ENCODE measurements at places on chromosomes 3 and 15.

DNA sequence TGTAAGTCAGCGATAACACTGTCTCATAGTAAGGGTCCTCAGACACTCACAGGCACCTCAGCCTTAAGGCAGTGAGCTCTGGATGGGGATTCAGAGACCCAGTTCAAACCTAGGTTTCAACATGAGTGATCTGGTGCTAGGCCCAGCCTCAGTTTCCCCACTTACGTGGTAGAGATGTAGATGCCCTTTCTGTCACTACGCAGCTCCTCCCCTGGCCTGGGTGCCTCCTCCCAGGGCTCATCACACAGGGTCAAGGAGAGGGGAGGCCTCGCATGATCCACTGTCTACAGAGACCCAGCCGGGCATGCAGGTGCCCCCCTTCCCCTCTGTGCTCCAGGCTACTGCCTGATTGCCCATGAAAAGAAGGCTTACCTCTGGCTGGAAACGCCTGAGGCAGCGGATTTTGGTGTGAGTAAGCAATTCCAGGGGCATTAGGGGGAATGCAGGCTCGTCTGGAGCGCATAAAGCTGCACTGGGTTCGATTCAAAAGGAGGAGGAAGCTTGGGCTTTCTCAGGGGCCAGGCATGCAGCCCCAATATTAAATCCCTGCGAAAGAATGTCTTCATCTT, 69.8 kb upstream of the ANKRD34C start:
- no peak for DNase-seq

DNA sequence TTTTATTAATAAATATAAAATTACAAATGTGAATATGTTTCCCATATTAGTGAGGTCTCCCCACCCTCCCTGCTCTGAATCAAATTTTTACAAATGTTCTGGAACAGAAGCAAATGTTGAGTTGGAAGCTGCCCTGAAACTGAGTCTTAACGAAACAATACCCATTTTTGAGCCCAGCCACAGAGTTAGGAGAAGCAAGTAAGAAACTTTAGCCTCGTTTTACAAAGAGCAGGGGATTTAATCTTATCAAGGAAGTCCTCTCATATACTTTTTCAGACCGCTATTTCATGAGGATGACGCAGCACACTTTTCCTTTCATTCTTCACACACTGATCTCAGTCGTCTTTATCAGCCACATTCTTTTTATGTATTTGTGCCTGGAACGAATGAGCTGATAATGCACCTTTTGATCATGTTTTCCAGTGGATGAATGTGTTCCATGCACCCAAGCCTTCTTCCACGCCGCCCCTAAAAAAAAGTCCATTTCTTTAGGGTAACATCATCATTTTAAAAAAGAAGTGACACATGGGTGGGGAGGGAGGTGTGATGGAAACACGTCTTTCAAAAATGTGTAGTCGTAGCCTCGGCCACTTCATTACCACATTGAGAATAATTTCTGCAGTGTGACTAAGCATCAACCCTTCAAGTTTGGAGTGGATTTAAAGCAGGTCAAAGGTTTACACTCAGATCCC, 48.1 kb downstream of the SETMAR start:
- DNase-seq = no peak

- DNase-seq = no peak
Measured at GRCh38 chr3:177574222-177574856, 377.1 kb upstream of the TBL1XR1 start.

DNA sequence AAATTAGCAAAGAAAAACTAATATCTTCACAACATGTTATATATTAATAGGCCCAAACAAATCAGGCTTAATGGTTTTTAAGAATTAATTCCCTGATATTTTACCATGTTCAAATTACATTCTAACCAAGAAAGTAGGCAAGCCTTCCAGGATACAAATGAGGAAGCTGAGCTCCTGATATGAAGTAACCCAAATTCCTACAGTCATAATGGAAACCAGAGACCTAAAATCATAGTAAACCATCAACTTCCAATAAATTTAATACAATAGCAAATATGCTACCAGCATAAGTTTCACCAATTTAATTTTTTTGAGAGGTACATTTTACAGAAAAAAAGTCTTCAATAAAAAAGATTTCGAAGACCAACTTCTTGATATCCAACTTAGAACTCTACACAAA, 3.8 kb downstream of the DCBLD2 start:
- no peak for DNase-seq

GRCh38 chr3:177599837-177600236, 402.6 kb upstream of the TBL1XR1 start:
- DNase-seq = no peak

DNA sequence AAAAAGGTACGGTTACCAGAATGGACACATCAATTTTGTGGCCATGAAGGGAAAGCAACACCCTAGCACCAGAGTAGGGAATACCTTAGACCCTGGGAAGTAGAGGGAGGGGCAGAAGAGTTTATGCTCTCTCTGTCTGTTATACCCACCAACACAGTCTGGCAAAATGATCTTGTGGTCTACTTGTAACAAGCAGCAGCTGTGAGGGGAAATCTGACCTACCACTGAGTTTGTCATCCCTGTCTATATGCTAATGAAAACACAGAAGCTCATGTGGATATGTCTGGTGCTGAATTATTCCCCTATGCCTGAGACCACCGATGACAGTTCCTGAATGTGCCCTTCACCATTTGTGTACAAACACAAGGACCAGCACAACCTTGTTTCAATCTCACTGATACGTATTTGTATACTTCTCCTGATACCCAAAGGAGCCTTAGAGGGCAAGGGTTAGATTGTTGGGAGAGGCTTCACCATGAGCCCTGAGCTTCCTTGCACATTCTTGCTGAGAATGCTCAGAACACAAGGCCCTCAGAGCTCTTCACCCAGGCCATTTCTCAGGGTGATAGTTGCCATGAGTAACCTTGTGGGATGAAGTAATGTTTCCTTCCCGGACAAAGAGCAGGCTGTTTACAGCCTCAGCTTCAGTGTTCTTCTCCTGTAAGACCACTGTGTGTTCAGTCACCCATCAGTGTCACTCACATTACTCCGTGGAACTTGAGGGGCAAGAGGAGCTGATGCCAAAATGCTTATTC, 24.7 kb upstream of the ZNF639 start:
- DNase-seq = no peak

- no peak for DNase-seq
Measured at GRCh38 chr3:35727179-35727578, 87.9 kb downstream of the ARPP21 start.

DNA sequence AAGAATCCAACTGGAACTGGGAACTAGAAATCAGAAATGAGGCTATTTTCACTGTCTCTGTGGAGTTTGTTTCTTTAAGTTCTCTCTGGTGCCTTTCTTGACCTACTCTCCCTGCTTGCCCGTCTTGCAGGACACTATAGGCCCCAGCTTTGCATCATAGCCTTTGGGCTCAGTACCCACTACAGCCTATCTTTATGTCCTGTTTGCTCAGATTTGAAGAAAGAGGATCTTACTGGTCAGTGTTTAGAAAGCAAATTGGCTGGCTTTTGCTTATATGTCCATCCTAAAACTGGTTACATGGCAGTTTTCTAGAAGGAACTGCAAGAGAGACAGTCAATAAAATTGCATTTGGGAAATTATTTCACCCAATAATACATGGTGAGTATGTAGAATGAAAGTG, 231.8 kb upstream of the TBL1XR1 start:
- no peak for DNase-seq

DNA sequence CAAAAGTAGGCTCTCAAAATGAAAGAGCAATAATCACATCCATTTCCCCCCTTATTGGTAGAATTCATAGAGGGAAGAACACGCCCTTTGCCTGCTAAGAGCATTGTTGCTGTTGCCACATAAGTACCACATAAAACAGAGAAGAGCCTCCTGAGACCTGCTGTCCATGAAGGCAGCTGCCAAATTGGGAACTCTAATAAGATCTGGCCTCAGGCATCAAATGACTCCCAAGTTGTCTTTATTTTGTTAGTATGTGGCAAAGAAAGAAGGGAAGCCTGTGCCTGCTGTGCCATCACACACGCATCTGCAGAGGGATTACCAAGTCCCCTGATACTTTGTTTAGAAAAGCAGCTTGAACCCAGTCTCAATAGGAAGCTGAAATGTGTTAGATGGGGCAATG, 23.9 kb downstream of the VGLL3 start:
- no peak for DNase-seq

DNA sequence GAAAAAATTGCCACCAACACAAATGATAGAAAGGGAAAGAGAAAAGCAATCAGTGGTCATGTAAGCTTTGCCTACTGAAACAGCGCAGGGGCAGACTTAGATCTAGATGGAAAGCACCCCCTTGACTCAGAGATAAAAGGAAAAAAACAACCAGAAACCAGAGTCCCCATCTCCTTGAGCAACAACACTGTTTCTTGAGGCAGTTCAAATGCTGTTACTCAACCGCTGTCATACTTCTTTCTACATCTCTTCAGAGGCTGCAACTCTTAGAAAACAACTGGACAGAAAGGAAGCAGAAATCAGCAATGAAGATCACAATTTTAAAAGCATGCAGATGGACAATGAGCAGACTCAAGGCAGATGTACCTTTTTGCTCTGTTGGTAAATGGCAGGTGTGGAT, 36.5 kb downstream of the FSIP1 start:
- DNase-seq = no peak

- DNase-seq = no peak
Measured at GRCh38 chr3:42639192-42639591, 14.3 kb upstream of the ZBTB47 start.

DNA sequence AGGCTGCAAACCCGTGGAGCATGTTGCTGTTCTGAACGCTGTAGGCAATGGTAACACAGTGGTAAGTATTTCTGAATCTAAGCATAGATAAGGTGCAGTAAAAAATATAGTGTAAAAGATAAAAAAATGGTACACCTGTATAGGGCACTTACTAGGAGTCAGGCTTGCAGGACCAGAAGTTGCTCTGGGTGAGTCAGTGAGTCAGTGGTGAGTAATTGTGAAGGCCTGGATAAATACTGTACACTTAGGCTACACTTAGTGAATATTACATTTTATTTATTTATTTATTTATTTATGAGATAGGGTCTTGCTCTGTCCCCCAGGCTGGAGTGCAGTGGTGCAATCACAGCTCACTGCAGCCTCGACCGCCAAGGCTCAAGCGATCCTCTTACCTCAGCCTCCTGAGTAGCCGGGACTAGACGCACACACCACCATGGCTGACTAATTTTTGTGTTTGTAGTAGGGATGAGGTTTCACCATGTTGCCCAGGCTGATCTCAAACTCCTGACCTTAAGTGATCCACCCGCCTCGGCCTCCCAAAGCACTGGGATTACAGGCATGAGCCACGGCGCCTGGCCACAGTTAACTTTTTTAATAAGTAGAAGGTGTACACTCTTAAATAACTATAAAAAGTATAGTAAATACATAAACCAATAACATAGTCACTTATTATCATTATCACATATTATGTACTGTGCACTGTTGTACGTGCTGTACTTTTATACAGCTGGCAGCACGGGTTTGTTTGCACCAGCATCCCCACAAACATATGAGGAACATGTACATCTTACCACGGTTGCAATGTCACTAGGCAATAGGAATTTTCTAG, 155.1 kb downstream of the IGF1R start:
- no peak for DNase-seq

DNA sequence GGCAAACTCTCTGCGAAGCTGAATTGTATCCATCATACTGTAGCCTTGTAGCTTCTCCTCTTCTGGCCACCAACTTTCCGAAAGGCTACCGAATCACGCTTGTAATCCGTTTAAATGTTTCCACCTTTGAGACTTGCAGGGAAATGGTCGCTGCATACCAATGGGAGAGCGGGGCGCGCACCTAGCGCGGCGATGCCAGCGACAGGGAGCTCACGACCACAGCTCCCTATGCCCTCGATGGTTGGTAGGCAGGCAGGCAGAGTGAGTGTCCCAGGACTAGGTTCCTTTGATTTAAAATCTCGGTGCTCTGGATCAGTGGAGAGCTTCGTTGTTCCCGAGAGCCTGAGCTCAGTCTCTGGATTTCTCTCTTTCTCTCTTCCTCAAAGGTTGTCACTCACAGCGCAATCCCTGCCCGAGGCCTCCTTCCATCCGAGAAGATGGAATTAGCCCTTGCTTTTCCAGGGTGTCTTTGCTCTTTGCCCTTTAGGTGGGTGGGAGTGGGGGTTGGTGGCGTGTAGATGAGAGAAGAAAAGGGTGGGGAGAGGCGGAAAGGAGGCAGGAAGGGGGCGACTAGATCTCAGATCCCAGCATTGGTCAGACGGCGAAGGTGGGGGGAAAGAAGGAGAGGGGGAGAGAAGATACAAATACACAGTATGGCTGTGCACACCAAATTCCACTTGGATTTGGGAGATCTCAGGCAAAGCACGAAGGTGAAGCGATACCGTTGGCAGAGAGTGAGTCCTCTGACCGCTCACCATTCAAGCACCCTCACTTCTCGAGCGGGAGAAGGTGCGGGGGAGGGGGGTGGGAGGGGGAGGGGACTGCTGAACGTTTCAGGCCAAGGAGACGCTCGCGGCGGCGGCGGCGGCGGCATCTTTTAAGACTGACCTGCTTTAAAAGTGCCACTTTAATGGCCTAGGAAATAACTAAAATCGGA, at the start of gene SLITRK3:
TSS of gene SLITRK3 (minus strand) at position 745 of the 937 bp plus-strand sequence. CDS start 5,554 bp downstream, outside the sequence.
- no peak for DNase-seq

GRCh38 chr3:32442766-32443165, 51.1 kb downstream of the CMTM7 start:
- DNase-seq = peak; percentile 27

- DNase-seq = no peak
Measured at GRCh38 chr15:27869697-27870281, 229.3 kb downstream of the OCA2 start.

DNA sequence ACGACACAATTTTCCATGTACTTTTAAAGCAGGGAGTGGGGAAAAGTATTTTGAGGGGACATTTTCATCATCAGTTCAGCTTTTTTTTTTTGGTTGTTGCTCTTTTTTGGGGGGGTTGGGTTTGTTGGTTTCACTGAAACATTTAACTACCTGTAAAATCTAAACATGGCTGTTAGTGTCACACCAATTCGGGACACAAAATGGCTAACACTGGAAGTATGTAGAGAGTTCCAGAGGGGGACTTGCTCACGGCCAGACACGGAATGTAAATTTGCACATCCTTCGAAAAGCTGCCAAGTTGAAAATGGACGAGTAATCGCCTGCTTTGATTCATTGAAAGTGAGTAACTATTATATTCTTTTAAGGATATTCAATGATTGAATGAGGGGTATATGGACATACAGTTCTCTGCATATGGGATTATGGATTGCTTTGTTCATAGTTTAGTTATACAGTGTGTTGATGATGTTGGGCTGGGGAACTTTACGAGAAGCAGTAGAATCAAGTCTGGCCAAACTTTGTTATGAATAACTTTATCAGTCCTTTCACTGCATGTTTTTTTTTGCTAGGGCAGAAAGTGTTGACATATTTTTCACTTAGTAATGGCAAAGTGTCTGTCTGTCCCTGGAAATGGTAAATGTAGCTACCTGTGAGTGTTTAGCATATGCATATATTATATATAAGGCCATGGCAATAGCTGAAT, 31.5 kb downstream of the MBNL1 start:
- DNase-seq = no peak

DNA sequence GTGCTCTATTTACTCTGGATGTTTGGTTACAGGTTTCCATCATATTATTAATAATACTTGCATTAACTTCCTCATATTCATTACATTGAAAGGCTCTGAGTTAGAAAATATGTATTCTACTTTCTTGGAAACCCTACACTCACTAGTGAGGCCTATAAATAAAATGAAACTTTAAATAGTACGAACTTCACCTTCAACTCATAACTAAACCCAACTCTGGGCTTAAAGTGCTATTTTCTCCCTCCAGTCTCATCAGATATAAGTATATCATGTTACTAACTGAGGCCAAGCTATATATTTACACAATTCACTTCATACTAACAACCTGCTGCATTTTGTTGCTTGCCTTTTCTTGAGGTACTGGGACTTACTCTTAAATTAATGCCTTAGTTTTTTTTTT, 306.7 kb downstream of the TIGIT start:
- no peak for DNase-seq

Measured in HS-27A (cell line).